GF-D8 (cell line): ENCODE measurements at places on chromosomes 4 and X.

DNA sequence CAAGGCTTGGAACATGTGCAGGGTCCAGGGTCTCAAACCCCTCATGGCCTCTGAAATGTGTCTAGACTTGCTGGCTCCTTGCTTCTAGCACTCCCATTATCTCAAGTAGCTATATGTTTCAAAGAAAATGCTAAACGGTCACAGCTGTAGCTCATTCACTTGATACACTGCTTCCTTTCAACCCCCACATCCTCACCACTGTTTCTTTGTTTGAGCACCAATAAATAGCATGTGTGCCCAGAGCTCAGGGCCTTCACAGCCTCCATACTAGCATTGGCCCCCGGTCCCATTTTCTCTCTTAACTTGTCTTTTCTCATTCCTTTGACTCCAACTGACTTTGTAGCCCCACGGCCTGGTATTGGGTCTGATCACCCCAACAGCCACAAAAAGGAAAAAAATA is 801.8 kb downstream of the STIM2 start:
- no peak for DNase-seq

DNA sequence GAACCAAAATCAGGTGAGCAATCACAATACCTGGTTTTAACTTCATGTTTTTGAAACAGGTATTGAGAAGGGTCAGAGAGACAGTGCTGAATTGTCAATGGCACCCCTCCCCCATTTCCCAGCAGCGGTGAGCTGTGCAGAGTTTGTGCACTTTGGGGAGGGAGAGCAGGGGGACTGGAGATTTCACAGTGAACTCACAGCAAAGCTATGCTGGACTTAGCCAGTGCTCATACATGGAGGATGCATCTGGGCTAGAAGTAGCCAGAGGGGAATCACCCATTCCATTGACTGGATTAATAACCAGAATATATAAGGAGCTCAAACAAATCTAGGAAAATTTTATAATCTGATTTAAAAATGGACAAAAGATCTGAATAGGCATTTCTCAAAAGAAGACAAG is 612.6 kb downstream of the STPG2 start:
- no peak for DNase-seq

DNA sequence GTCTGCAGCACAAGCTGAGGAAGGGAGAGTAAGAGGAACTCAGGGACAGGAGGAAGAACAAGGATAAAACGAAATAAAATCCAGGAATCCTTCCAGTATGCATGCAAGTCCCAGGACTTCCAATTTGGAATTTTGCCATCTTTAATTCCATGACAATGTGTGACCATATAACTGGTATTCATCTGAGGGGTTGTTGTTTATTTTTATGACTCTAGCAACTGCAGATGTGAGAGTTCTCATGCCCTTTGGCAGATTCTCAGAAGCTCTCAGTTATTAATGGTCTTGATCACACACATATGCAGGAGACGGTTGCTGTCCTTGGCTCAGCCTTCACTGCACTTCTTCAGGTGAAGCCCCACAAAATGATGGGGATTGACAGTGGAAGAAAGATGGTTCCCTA is 148.2 kb downstream of the SMIM20 start:
- no peak for DNase-seq

DNA sequence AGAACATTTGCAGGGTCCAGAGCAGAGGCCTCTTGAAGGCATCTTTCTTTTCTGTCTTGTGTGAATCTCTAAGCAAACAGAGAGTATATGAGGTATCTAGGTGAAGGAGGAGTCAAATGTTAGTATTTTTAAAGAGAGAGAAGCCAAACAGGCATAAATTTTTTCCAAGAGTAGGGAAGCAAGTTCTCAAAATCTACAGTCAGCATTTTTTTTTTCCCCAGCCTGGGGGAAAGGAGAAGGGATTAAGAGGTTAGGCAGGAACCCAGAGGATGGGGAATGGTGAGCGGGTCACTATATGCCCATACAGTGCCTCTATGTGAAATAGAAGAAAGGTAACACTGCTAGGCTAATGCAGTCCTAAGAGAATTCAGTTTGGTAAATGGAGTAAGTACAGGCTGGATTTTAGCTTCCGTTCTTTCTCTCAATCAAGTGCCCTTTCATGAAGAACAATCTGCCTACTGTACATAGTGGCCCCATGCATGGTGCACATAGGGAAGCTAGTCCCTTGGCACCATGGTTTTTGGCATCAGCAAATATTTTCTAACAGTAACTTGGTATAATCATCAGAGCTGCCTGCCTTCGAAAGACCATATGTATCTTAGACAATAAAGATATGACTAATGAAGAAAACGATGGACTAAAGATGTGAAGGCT is 163.1 kb upstream of the MAB21L2 start:
- no peak for DNase-seq

GRCh38 chr4:76212851-76213414 is 691 bp downstream of the SCARB2 start:
- DNase-seq: no peak
